ENCODE measurements at places on chromosomes 7 and 10.

DNA sequence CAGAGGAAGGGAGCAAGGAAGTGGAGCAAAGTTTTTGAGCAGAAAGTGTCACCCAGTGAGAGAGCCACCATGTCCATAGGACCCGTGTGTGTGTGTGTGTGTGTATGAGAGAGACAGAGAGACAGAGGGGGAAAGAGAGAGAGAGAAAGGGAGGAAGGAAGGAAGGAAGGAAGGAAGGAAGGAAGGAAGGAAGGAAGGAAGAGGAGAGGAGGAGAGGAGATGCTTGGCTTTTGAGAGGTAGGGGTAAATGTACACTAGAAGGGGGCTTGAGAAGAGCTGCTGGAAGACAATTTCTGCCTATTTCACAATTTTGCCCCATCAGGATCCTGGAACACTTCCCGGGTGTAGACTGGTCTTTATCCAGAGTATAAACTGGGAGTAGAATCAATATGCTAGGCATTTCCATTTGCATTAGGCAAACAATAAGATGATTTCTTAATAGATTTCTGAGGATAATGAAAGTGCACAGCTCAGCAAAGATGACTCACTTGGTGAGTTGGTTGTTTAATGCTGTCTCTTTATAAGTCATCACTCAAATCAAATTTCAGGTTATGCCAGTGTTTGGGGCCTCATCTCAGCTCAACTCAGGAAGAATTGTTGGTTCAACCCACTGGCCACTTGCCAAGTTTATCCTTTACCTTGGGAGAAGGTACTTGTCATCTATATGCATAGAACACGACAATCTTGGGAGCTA lies 70.0 kb upstream of the FAM13C start:
- DNase-seq, result no peak

DNA sequence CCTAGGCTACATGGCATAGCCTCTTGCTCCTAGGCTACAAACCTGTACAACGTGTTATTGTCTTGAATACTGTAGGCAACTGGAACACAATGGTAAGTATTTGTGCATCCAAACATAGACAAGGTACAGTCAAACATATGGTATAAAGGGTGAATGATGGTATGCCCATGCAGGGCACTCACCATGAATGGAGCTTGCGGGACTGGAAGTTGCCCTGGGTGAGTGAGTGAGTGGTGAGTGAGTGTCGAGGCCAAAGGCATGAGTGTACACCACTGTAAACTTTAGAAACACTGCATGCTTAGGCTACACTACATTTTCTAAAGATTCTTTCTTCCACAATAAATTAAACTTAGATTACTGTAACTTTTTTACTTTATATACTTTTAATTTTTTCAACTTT lies 165.7 kb downstream of the PARD3 start:
- DNase-seq, result no peak

DNA sequence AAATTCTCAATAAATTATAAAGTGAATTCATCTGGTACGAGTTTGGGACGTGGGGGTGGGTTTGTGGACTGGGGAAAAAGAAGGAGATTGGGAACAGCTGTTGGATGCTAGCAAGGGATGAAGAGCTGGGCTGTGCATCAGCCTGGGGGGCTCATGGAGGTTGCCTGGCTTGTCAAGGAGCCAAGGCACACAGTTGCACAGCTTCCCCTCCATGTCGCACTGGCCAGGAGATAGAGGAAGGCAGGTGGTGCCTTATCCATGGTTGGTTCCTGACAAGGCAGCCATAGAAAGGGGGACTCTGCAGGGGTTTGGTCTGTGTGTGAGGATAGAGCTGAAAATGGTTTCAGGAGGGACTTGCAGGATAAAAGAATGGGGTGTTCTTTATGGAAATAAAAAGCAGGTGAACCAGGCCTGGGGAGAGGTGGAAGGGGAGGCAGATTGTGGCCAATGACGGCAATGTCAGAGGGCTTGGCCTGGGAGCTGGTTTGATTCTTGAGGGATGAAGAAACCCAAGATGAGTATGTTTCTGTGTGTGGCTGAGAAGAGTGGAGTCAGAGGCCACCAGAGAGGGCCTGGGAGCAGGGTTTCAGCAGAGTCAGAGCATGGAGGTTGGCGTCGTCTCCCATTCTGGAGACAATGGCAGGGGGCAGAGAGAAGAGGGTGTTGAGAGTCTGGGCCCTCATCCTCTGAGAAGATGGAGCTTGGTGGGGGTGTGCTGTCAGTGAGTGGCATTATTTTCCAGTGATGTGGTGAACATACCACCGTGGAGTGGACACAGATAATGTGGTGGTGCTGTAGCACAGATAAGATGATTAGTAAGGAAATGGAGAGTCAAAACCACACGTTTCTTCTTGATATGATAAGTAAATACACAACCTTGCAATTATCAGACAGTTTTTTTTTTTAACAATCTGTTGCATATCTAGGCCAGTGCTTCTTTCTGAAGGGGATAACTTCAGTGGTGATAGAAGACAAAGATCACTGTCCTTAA lies 108.2 kb downstream of the PTPN20 start:
- DNase-seq, result no peak

- peak; percentile 10 for DNase-seq
These were observed 157.3 kb upstream of the PPP2R2D start for GRCh38 chr10:131743190-131744151.

DNA sequence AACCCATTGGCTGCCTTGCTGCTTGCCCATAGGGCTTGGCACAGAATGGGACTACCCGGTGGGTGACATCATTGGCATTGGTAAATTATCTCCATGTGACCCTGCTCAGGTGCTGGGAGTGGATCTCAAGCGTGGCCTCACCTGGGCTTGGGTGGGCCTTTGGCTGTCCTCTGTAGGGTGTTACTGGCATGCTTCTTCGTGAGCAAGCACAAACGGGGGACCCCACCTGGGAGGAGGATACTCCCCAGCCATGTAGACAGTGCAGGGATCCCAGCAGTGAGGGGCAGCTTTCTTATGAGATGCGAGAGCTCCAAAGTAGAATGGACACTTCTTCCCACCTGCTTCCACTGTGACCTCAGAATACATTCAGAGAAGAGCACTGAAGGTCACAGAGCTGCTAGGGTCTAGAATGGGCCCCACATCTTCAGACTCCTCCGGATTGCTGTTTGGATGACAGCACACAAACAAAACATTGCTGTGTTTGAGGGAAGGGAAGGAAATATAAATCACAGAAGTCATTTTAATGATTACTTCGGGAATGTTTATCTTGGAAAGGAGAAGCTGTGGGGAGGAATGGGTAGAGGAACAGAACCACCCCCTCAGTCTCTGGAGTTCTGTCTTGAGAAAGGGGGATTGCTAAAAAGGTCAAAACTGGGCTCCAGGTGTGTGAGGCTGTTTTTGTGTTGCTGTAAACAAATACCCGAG lies 75.9 kb downstream of the SH2D4B start:
- no peak for DNase-seq

GRCh38 chr7:154753226-154753625 lies 249.7 kb downstream of the PAXIP1 start:
- no peak for DNase-seq

GRCh38 chr10:63684257-63684936 lies 163.2 kb downstream of the REEP3 start:
- DNase-seq, result no peak

- DNase-seq, result no peak
These were observed 107.8 kb downstream of the TBXAS1 start for GRCh38 chr7:139936760-139937310.

All from stimulated activated CD8-positive, alpha-beta memory T cell treated with anti-CD3 and anti-CD28 coated beads, Interleukin-2, amount 100 ng/mL, for 48 hours (primary cell).